ENCODE measurements at places on chromosomes 5 and 9. TPM values are rescaled to one million over a fixed set of nuclear protein-coding genes. Genes with fewer than 3 reads are reported as not detected.

The GABRA1 gene
- total RNA-seq, result not detected

The MARCHF3 gene
- total RNA-seq, result 2.1 TPM

The CNOT8 gene
- 49.0 TPM for total RNA-seq

The FRMD3 gene
- total RNA-seq, result 0.65 TPM
